ENCODE measurements at places on chromosomes 4 and X. TPM values are rescaled to one million over a fixed set of nuclear protein-coding genes. Genes with fewer than 3 reads are reported as not detected.

- no peak for DNase-seq
Observed at GRCh38 chr4:123953566-123953965, 557.0 kb downstream of the SPRY1 start.

DNA sequence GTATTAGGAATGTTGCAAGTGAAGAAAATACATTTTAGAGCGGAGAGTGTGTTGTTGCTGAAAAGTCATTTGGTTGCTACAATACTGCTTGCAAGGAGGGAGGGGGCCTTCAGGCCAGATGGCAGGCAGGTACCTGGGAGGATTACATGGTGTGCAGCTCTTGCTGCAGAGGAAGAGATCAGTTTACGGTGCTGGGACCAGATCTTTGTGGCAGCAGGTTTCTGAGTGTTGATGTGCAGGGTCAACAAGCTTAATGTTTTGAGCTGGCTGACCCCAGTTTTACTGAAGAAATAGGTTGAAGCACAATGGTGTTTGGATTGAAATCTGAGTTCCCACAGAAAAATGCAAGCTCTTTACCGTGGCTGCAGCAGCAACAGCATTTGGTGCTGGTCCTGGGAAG lies 96.4 kb upstream of the DDIT4L start:
- DNase-seq = no peak

The GYG2 gene
- total RNA-seq = 26.7 TPM

The F9 gene
- not detected for total RNA-seq

The TMEM271 gene
- total RNA-seq = not detected

The USP26 gene
- total RNA-seq = not detected

Data from tibial nerve (tissue), 4 donors.